ENCODE measurements at places on chromosomes 2 and 18.

GRCh38 chr2:223601932-223602666 lies at the start of gene SCG2:
SCG2 (minus strand) TSS chr2:223602361; CDS start chr2:223599282, 3,079 bp downstream.
- DNase-seq: peak; percentile 84

DNA sequence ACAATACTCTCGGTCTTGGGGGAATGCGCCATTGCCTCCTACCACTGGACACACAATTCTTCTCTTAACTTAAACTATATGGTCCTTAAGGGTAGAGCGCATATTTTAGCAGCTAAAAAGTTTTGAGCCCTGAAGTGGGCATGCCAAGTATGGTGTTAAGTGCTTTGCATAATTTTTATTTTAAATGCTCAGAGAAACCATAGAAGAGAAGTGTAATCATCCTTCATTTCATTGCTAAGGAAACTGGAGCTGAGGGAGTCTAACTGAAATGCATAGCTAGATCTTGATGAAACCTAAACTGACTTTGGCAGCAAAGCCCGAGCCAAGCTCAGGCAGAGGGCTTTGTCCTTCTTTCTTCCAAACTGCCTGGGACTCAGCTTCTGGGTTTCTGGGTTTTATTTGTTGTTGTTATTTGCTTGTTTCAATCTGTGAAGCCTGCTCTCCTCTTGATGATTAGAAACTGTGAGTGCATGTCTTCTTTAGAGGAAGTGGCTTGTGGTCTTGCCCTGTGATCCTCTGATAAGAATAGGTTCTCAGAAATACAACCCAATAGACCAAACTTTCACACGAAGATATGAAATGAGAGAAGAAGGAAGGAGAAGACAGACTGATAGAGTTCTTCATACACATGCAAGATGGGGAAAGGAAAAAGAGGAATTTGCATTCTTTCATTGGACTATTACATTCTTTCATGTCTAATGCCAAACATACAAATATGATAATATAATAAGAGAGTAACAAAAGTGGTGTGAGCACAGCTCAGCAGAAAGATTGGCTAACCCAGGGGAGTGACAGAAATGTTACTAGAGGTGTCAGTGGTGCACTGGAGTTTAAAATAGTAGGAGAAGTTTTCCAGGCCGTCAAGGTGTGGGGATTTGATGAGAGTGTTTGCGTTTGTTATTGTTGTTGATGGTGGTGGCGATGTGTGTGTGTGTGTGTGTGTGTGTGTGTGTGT lies 7.5 kb upstream of the RNF144A start:
- no peak for DNase-seq

- no peak for DNase-seq
These were observed 5.4 kb downstream of the MPPE1 start for GRCh38 chr18:11902522-11903292.

DNA sequence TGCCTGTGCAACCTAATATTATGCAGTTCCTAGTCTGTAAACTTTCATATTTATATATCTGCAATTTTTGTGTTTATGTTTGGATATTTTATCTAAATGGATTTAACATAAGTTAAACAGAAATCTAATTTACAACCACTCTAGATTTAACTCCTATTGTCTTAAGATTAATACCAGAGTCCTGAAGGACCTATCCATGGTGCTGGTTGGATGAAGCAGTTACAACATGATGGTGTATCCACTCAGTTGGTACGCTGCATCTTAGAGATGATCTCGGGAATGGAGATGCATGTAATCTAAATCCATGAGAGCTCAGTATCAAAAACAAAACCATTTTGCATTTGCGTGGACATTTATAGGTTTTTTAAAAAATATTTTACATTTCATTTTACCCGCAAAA lies 745.9 kb upstream of the SLC8A1 start:
- peak; percentile 5 for DNase-seq

- no peak for DNase-seq
These were observed 9.9 kb downstream of the NFE2L2 start for GRCh38 chr2:177254433-177255226.

- DNase-seq: no peak
These were observed 143.7 kb upstream of the NOSTRIN start for GRCh38 chr2:168658706-168659105.

DNA sequence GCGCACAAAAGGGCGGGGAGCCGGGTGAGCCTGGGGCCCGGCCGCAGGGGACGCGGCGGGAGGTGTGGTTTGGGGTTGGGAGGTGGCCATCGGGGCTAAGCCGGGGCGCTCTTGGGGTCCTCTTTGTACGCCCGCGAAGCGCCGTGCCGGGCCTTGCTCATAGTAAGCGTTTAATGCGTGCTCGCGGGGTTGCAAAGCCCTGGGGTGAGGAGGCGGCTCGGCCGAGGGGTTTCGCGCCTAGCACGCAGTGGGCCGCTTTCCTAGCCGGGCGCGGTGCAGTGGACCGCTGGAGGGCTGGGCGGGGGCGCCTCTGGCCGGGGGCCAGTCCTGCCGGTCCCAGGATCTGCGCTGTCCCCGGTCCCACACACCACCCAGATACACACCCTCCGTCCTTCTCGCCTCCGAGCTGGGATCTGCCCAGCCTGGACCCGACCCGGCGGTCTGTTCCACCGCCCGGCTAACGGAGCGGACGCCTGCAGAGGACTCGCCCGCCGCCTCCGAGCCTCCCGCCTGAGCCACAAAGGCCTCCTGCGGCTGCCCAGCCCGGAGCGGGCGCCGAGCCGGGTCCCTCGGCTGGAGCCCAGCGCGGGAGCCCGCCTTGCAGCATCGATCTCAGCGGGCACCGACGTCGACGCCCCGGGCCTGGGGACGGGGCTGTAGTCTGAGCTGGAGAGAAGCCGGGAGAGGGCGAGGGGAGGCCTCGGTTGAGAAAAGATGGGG lies 564 bp downstream of the DPYSL5 start:
- DNase-seq: no peak

GRCh38 chr18:59708988-59709387 lies 11.8 kb upstream of the CCBE1 start:
- DNase-seq: no peak

- peak; percentile 69 for DNase-seq
These were observed 41.7 kb upstream of the NABP1 start for GRCh38 chr2:191636235-191636543.

- DNase-seq: no peak
These were observed 39.4 kb downstream of the DDX18 start for GRCh38 chr2:117853873-117854272.

DNA sequence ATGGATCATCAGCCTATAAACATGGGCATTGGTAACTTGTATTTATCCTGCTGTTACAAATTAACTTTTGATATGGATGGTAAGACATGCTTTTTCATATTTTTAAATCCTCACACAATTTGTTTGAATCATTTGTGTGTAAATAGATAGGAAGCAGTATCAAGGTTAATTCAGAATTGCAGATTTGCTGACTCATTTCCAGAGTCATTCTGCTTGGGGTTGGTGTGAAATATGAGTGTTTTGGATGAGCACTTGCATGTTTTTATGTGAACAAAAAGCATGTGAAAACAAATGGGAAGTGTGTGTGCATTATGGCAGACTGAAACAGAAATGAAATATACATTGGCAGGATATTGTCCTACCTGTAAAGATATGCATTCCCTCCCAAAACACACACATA lies 11.8 kb downstream of the CCDC85A start:
- DNase-seq: no peak

DNA sequence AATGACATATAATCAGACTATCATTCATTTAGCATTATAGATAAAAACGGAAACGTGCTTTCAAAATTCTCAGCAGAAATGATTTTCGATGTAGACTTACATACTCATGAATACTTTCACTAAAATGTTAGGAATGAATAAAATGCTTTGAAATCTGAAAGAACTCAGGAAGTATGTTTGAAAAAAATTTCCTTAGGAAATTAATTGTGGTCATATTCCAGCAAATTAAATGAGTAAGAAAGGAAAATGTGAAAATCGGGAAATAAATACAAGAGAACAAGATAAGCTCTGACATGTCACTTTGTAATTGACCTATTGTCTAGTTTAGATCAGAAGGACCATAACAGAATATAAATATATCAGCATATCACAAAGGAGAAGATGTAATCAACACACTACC lies 981.0 kb upstream of the CDH2 start:
- no peak for DNase-seq

- DNase-seq: no peak
These were observed 12.2 kb downstream of the KCNF1 start for GRCh38 chr2:10923965-10924364.

- no peak for DNase-seq
These were observed 1.9 kb upstream of the ST3GAL5 start for GRCh38 chr2:85890522-85891176.

GRCh38 chr2:157067562-157067961 lies 189.9 kb upstream of the GALNT5 start:
- no peak for DNase-seq

DNA sequence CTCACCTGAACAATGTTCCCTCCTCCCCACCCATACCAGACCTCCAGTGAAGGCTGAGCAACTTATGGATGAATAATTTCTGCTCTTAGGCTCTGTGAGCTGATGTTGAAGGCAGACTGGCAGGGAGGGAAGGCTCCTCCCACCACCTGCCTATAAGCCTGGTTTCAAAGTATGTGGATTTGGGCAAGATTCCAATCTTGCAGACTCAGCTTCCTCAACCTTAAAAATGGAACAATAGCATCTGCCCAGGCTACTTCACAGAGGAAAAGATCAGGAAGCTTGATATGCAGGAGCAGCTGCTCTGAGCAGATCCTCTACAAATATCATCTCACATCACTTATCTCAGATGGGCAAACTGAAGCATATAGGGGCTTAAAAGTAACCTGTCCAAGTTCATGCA lies 112.2 kb downstream of the ZFP36L2 start:
- peak; percentile 62 for DNase-seq

DNA sequence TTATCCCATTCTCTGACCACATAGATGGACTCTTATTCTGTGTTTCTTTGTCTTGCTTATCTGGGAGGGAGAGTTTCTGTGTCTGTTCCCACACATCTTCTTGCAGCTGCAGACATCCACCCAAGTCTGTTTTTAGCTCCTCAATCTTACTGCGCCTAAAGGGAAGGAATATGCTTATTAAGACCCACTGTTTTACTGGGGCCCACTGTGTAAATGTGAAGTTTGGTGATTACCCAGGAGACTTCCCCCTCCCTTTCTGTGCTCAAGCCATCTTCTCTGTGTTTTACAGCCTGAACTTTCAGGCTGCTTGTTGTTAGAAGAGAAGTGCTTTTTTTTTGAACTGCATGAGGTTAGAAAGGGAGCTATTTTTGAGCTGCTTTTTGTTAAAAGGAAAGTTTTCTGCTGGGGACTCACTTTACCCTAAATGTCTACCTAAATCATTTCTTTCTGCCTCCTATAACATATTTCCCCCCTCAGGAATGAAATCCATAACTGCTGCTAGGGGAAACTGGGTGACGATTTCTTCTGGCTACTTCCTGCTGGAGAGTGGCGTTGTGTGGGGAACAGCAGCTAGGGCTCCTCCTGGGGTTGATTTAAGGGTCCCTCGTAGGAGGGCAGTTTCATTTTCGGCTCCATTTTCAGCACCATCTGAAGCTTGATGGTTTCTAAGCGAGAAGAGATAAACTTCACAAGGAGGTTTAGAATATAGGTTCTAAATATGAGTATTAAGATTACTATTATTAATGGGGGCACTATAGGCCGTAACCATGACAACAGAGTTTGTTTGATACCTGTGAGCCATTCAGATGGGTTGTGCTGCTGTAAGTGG lies 39.5 kb upstream of the GMCL1 start:
- DNase-seq: no peak

GRCh38 chr2:170155022-170155722 lies 22.8 kb upstream of the MYO3B start:
- DNase-seq: peak; percentile 65

DNA sequence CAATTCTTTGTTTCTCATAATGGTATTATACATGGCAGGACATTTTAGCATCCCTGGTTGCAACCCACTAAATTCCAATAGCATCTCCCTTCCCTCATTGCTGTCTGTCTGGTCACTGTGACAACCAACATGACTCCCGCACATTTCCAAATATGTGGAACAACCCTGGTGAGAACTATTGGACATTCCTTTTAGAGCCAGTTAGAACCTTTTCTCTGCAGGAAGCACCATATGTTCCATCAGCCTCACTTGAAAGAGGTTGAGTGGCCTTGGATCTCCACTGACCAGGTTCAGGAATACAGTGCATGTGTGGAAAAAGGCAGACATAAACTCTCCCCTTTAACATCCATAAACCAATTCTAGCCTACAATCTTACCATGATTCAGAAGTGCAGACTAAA lies 25.9 kb upstream of the GLS start:
- no peak for DNase-seq

GRCh38 chr2:217978536-217979150 lies 24.2 kb downstream of the TNS1 start:
- no peak for DNase-seq

GRCh38 chr2:26078939-26079338 lies 45.1 kb downstream of the RAB10 start:
- no peak for DNase-seq

- no peak for DNase-seq
These were observed 95.7 kb upstream of the LINC00305 start for GRCh38 chr18:64244571-64244970.

DNA sequence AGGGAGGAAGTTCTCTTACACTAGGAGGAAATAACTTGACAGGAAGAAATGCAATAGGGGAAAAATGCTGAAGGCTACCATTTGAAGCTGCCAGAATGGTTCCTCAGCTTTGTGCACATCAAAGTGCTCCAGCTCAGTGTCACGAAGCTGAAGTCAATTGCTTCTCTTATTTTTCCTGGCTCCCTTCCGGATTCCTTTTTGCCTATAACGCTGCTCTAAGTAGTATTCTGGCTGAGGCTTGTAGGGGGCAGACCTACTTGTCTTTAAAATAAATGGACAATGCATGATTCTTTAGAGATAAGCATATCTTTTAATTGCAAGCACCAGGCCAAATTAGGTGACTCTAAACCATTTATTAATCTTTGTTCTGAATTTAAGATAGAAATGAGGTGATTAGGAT lies 60.3 kb upstream of the SCN1A start:
- DNase-seq: no peak

GRCh38 chr2:178211943-178212342 lies 17.6 kb downstream of the OSBPL6 start:
- no peak for DNase-seq

DNA sequence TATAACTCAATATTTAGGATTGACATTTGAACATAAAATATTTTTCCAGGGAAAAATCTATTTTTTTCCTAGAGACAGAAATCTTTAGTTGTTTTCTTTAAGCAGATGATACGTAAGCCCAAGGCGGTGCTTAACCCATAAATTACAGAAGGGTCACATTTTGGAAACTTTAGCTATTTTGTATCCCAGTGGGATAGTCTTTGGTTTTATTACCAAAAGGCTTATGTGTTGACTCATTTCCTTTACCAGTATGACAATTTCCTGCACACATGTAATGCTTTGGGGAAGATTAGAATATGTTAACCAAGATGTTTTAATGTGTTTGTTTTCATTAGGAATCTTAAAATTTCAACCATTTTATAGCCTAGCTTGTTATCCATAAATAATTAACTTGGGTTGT lies 24.8 kb downstream of the DYNC1I2 start:
- no peak for DNase-seq

Measured in retinal pigment epithelial cell (primary cell).